ENCODE measurements at places on chromosomes 5 and 9.

GRCh38 chr9:137198051-137198901, 2.3 kb downstream of the TPRN start:
- no peak for DNase-seq

- DNase-seq: no peak
Observed at GRCh38 chr5:72662936-72663335, 153.5 kb upstream of the TNPO1 start.

GRCh38 chr9:89597711-89598362, 7.0 kb upstream of the GADD45G start:
- DNase-seq: peak; percentile 34

GRCh38 chr5:81579262-81579924, 171.5 kb downstream of the SSBP2 start:
- DNase-seq: peak; percentile 81

DNA sequence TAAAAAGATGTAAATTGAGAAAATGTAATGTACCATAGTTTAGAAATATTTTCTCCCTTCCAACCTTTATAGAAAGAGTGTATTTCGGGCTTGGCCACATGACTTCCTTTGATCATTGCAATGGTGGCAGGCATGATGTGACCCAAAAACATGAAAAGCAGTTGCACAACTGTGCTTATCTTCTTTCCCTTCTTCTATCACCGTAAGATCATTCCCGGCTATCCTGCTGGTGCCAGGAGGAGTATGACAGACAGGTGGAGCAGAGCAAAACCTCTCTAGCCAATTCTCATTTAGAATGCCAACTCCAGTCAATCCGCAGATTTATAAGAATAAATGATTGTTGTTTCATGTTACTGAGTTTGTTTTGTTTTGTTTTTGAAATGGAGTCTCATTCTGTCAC, 10.6 kb upstream of the TESK1 start:
- no peak for DNase-seq

DNA sequence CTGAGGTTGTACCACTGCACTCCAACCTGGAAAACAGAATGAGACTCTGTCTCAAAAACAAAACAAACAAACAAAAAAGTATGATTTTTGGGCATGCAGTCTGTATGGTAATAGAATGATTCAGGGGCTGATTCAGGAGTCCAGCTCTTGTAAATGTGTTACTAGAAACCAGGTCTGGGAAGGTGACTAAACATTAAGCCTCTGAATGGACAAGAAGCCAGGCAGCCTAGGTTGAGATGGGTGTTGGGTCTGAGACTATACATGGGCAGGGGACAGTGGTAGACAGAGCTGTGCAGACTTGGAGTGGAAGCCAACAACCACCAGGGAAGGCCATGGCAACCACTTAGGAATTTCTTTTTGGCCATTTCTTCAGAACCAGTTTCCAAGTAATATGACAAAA, 64.9 kb upstream of the TLE1 start:
- no peak for DNase-seq

DNA sequence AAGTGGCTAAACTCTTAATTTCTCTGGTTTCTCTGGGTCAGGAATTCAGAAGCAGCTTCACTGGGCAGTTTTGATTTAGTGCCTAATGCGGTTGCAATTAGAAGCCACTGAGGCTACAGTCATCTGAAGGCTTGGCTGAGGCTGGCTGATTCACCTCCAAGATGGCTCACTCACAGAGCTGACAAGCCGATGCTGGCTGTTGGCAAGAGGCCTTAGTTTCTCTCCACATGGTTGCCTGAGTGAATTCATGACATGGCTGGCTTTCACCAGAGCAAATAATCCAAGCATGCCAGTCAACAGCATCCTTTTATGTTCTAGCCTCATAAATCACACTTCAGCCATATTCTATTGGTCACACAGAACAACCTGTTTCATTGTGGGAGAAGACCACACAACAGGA, 2.8 kb upstream of the CDK7 start:
- DNase-seq: no peak

- peak; percentile 99 for DNase-seq
Observed at GRCh38 chr9:129225815-129226214, 47.8 kb upstream of the IER5L start.

- peak; percentile 25 for DNase-seq
Observed at GRCh38 chr9:3200331-3200774, 325.4 kb downstream of the RFX3 start.

DNA sequence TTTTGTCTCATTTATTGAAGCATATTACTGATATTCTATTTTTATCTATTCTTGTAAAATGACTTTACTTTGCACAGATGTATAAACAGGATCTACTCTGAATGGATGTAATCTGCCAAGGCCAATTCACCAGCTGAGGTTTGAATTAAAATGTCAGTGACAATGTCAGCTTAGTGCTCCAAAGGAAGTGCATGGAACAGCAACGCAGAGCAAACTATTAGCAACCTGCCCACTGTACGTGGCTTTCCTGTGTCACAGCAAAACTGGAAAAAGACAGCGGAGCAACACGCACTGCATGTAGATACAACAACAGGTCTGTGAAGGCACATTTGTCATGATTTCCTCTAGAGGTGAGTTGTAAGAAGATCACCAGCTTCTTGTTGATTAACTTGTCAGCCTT, 409.4 kb downstream of the MED10 start:
- DNase-seq: no peak

- peak; percentile 49 for DNase-seq
Observed at GRCh38 chr5:170225326-170226128, 7.3 kb upstream of the C5orf58 start.

GRCh38 chr9:108933231-108933717, 650 bp downstream of the ELP1 start:
- DNase-seq: peak; percentile 32

DNA sequence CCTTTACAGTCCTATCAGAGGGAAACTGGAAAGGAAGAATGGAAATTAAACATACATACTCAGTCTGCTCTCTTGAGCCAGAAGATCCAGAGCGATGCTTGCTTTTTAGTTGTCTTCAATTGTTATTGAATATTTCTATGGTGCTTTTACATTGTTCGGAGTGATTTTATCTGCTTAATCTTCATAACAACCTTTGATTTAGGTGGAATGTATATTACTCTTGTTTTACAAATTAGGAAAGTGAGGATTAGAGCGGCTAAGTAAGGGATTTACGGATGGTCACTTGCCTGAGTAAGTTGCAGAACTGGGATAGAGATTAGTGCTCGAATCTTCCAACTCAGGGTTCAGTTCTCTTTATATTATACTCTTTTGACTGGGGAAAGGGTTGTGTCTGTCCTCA, 69.1 kb downstream of the PBX3 start:
- no peak for DNase-seq

GRCh38 chr5:128036950-128037349, 46.6 kb upstream of the SLC12A2 start:
- DNase-seq: peak; percentile 24

DNA sequence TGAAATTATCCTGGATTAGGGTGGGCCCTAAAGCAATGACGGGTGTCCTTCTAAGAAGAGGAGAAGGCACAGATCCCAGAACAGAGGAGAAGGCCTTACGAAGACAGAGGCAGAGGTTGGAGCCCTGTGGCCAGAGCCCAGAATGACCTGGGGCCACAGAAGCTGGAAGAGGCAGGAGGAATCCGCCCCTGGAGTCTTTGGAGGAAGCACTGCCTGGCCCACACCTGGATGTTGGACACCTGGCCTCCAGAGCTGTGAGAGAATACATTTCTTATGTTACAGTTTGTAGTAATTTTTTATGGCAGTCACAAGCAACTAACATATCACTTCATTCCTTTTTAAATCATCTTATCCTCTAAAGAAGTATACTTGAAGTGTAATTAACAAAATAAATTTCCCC, 8.5 kb downstream of the MRPL36 start:
- no peak for DNase-seq

DNA sequence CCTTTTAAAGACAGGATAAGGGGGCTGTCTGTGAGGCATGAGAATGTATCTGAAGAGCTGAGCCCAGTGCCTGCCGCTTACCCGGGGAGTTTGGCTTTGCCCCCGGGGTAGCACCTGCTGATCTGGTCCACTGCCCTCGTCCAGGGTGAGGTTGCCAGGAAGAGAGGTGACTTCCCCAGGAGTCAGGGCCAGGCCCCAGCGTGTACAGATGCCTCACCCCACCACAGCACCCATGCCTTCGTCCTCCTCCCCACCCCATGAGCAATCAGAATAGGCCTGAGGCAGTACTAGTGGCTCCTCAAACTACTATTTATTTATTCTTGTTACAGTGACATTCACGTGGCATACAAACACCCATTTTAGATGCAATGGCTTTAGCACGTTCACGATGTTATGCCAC, 15.7 kb upstream of the AIF1L start:
- DNase-seq: no peak

DNA sequence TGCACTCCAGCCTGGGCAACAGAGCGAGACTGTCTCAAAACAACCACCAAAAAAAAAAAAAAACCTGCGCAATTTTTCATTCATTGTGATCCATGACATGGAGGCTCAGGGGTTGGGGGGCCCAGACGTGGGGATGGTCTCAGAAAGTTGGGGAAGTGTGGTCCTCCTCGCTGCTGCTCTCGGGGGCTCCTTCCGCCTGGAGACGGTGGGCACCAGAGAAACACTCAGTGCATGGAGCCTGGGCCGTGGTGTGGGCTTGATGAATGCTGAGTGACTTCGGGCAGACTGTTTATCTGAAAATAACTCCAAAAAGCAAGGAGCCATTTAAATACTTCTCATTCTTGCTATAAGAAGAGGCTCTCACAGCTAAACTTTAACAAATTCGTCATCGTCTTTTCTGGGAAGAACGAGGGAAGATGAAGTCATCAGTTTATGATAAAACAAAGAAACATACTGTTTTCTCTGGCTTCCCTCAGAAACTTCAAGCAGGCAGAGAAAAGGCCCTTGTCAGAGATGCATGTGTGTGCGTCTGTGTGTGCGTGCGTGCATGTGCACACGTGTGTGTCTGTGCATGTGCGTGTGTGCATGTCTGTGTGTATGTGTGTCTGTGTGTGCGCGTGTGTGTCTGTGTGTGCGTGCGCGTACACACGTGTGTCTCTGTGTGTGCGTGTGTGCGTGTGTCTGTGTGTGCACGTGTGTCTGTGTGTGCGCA, 35.0 kb downstream of the RASGEF1C start:
- peak; percentile 52 for DNase-seq

DNA sequence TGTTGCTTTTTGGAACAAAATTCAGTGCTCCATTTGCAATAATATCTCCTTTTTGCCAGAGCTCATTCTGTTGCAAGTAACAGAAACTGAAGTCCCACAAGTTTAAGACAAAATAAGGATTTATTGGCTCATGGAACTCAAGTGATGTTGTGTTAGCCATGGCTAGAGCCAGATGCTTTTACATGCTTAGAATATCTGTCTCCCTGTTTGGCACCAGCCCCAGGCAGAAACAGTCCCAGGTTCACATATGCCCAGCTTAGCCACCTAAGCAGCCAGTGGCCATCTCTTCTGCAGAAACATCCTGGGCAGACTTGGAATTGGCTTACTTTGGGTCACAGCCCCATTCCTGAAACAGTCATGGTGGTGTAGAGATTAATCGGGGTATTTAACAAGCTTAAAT, 540.9 kb upstream of the SGCD start:
- DNase-seq: no peak

DNA sequence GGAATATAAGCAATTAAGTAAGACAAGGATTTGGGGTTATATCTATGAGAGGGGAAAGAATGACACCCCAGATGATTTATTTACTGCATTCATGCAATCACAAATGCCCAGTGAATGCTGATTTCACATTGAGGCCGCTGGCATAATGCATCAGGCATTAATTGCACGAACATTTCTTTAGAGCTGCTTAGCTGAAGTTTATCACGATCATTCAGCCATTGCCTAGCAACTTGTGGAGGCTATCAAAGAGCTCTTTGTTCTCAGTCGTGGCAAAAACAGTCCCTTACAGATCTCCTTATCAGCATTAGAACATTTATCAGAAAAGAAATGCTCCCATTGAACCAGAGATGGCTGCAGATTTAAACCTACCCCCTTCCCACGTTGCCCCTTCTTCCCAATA, 88.7 kb upstream of the PRRC1 start:
- no peak for DNase-seq

GRCh38 chr5:142342128-142342981, 17.5 kb upstream of the SPRY4 start:
- peak; percentile 44 for DNase-seq

DNA sequence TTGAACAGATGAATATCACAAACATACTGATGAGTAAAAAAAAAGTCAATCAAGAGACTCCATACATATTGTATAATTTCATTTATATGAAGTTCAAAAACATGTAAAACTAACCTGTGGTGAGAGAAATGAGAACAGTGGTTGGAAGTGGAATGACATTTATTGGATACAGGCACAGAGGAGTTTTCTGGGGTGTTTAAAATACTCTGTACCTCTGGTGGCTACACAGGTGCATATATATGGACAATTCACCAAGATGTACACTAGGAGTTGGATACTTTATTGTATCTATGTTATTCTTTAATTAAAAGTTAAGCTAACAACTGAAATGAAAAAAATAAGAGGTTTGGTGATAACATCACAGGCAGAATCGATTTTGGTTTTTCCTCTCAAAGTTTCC, 14.1 kb downstream of the FOXD1 start:
- DNase-seq: no peak

- no peak for DNase-seq
Observed at GRCh38 chr5:150341331-150341730, 16.2 kb upstream of the TCOF1 start.

DNA sequence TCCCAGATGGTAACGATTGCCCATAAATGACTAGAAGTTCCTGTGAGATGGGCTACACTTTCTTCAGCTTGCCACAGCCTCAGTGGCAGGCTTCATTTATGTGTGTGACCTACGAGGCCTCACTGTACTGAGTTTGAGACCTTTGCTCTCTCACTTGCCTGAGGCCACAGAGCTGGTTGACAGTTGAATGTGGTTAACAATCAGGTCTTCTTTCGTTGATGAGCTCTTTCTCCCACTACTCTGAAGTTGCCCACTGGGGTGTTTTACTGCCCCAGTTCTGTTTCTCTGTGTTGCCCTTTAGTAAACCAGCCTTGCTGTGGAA, 70.5 kb downstream of the CYFIP2 start:
- no peak for DNase-seq
